ENCODE measurements at places on chromosomes 2 and 18. TPM values are rescaled to one million over a fixed set of nuclear protein-coding genes. Genes with fewer than 3 reads are reported as not detected.

ALPI gene
- total RNA-seq, result not detected

DNA sequence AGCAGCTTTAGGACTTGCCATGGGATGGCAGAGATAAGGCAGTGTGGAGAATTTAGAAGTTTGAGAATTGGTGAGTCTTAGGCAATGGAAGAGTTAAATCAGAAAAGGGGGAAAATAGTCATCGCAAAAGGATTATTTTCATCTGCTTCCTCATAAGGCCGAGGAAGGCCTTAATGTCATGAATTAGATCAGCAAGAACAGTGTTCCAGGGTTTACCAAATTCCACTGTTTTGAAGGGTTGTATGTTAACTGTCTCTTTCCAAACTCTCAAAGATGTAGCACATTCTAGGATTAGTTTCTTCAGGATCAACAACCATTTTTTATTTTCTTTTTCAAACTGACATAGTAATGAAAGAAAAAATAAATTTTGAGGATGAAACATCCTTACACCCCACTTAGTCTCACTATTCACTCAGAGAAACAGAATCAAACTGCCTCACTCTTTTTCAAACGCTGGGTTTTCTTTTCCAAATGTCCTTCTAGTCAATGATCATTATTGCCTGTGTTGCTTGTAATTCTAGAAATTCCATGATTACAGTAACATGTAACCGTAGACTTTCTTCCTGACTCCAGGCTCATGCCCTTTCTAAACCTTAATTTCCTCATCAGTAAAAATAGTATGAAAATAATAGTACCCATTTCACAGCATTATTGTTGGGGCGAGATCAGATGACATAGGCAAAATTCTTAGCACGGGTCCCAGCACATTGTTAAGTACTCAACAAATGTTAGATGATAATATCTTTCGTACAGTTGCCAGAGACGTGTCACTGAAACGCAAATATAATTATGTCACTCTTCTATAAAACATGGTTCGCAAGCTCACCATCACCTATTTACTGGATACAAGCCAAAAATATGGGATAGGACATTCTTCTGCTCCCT, 23.6 kb downstream of the ZEB2 start:
- H3K36me3 ChIP-seq, result no peaks in the 10 kb centered on the region
- H3K4me1 ChIP-seq, result peaks cover 14% of the 10 kb centered on the region
- no peak overlapping the region for H3K4me3 ChIP-seq

PKP4 gene
- total RNA-seq, result 43.8 TPM

- no peak overlapping the region for H3K4me3 ChIP-seq
- H3K27ac ChIP-seq, result no peak overlapping the region
- no peaks in the 10 kb centered on the region for H3K36me3 ChIP-seq
- no peaks in the 10 kb centered on the region for H3K27me3 ChIP-seq
- H3K4me1 ChIP-seq, result peaks cover 12% of the 10 kb centered on the region
- DNase-seq, result no peak
Observed at GRCh38 chr2:43279317-43279840, 53.0 kb upstream of the ZFP36L2 start.

POTEJ gene
- total RNA-seq, result 1.1 TPM

GRCh38 chr2:150228936-150229335, 258.5 kb downstream of the RND3 start:
- no peaks in the 10 kb centered on the region for H3K36me3 ChIP-seq
- DNase-seq, result peak; percentile 6
- H3K4me1 ChIP-seq, result no peaks in the 10 kb centered on the region

HSPD1 gene
- total RNA-seq, result 319 TPM

DNA sequence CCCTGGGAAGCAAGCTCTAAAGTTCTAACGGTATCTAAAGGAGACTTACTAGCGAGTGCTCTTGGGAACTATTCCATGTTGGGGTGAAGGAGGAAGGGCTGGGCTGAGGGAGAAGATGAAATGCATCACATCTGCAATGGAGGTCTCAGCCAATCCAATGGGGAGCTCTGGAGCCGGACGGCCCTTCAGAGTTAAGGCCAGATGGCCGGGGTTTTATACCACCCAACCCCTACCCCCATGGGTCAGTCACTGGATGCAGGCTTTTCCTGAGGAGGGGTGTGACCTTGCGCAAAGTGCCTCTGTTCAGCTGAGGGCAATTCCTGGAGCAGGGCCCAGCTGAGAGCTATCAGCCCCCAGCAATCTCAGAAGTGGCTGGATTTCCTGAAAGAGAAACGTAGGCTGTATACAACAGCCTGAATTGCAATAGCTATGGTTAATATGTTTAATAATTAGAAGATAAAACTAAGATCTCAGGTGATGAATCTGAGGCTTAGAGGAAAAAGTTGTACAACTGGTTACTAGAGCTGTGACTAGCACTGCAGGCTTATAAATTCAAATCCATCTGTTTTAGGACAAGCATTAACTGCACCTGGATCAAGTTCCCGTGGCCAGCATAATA, 21.6 kb downstream of the EIPR1 start:
- DNase-seq, result no peak
- H3K36me3 ChIP-seq, result no peaks in the 10 kb centered on the region
- no peak overlapping the region for H3K27ac ChIP-seq
- no peaks in the 10 kb centered on the region for H3K27me3 ChIP-seq
- no peak overlapping the region for H3K4me3 ChIP-seq
- no peaks in the 10 kb centered on the region for H3K4me1 ChIP-seq

Data from cardiac muscle cell (in vitro differentiated cells and primary cell).